ENCODE measurements at places on chromosomes 13 and 19. TPM values are rescaled to one million over a fixed set of nuclear protein-coding genes. Genes with fewer than 3 reads are reported as not detected.

- H3K4me3 ChIP-seq: no peak overlapping the region
- DNase-seq: no peak
- H3K27ac ChIP-seq: no peak overlapping the region
- H3K27me3 ChIP-seq: no peaks in the 10 kb centered on the region
- no peaks in the 10 kb centered on the region for H3K36me3 ChIP-seq
Observed at GRCh38 chr19:12990431-12990830, 4.8 kb upstream of the NFIX start.

MICOS13 gene
- 149 TPM for total RNA-seq

DNA sequence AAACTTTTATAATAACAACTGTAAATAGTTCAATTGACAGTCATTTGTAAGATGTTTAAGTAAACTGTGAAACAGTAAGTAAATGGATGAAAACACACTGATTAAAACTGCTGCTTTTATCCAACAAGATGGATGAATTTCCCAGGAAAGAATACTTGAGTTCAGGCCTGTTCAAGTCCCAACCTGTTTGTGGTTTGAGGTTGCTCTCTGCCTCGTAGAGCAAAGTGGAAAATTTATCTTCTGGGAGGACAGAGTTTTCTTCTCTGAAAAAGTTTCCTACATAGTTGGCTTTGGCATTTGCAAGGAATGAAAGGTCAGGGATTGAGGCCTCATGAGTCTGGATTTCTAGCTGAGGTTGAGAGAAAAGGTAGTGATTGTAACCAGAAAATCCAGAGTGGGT is 15.2 kb upstream of the ZNF543 start:
- no peaks in the 10 kb centered on the region for H3K27me3 ChIP-seq
- no peak overlapping the region for H3K4me3 ChIP-seq
- H3K36me3 ChIP-seq: no peaks in the 10 kb centered on the region
- no peak for DNase-seq
- H3K4me1 ChIP-seq: peaks cover 11% of the 10 kb centered on the region

DNA sequence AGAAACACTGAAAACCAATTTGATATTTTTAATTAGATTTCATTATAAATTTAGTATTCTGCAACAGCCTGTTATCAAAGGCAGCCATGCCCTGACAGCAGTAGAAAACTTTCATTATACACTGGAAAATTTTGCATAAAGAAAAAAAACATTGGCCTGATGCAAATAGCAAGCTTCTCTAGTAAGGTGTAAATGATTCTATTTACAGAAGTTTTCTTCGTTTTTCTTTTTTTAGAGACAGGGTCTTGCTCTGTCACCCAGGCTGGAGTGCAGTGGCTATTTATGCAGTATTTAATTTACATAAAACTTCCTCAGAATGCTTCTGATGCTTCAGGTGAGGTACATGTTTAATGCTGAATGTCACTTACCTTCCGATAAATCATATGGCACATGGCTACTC is 67.0 kb downstream of the ABCC4 start:
- no peaks in the 10 kb centered on the region for H3K4me1 ChIP-seq
- no peaks in the 10 kb centered on the region for H3K27me3 ChIP-seq
- no peak overlapping the region for H3K4me3 ChIP-seq

DNA sequence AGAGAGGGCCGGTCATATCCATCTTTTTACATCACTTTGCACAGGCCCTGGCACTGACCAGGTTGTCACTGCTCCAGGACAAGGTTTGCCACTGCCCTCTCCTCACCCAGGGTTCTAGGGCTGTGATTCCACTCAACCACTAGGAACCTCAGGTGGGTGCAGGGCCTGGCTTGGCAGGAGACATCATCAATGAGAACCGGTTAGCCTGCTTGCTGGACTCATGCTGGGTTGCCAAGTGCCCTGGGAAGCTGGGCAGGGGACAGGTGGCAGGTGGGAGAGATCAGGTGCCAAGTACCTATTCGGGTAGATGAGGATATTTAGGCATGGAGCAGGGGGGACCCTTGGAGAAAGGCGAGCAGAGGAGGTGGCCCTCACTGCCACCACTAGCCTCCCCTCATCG is 4.2 kb upstream of the CERS4 start:
- DNase-seq: no peak
- no peaks in the 10 kb centered on the region for H3K27me3 ChIP-seq
- H3K36me3 ChIP-seq: no peaks in the 10 kb centered on the region
- no peak overlapping the region for H3K4me3 ChIP-seq
- H3K27ac ChIP-seq: no peak overlapping the region
- H3K4me1 ChIP-seq: peaks cover 4% of the 10 kb centered on the region

- H3K27me3 ChIP-seq: no peaks in the 10 kb centered on the region
- no peak overlapping the region for H3K27ac ChIP-seq
- H3K4me1 ChIP-seq: no peaks in the 10 kb centered on the region
- H3K36me3 ChIP-seq: peaks cover 55% of the 10 kb centered on the region
Observed at GRCh38 chr19:8489561-8490394, 12.7 kb downstream of the PRAM1 start.

GRCh38 chr13:32403108-32403507 is 24.8 kb downstream of the N4BP2L1 start:
- no peak overlapping the region for H3K27ac ChIP-seq
- no peak overlapping the region for H3K4me3 ChIP-seq
- H3K4me1 ChIP-seq: no peaks in the 10 kb centered on the region
- H3K27me3 ChIP-seq: no peaks in the 10 kb centered on the region

GRCh38 chr19:10279737-10280442 is 6.9 kb upstream of the ICAM4 start:
- H3K27me3 ChIP-seq: no peaks in the 10 kb centered on the region
- no peaks in the 10 kb centered on the region for H3K36me3 ChIP-seq
- H3K4me3 ChIP-seq: no peak overlapping the region
- H3K4me1 ChIP-seq: no peaks in the 10 kb centered on the region
- H3K27ac ChIP-seq: no peak overlapping the region

CAB39L gene
- total RNA-seq: 16.2 TPM

- no peaks in the 10 kb centered on the region for H3K27me3 ChIP-seq
- H3K4me1 ChIP-seq: no peaks in the 10 kb centered on the region
- H3K36me3 ChIP-seq: peaks cover 17% of the 10 kb centered on the region
- no peak for DNase-seq
- no peak overlapping the region for H3K27ac ChIP-seq
Observed at GRCh38 chr19:4361152-4362046, 18.0 kb downstream of the MPND start.

ZNF587 gene
- total RNA-seq: 14.4 TPM

- H3K4me3 ChIP-seq: no peak overlapping the region
- H3K36me3 ChIP-seq: no peaks in the 10 kb centered on the region
- H3K27ac ChIP-seq: no peak overlapping the region
- no peaks in the 10 kb centered on the region for H3K27me3 ChIP-seq
Observed at GRCh38 chr13:113804017-113804702, 45.1 kb downstream of the TMEM255B start.

- no peak overlapping the region for H3K4me3 ChIP-seq
- no peaks in the 10 kb centered on the region for H3K36me3 ChIP-seq
- peak; percentile 71 for DNase-seq
- H3K4me1 ChIP-seq: no peaks in the 10 kb centered on the region
Observed at GRCh38 chr13:29496241-29496712, 99.2 kb downstream of the SLC7A1 start.

- peak overlapping the region; percentile 71 for H3K27ac ChIP-seq
- H3K4me3 ChIP-seq: peak overlapping the region; percentile 87
- no peaks in the 10 kb centered on the region for H3K27me3 ChIP-seq
- DNase-seq: peak; percentile 96
- H3K36me3 ChIP-seq: peaks cover 7% of the 10 kb centered on the region
Observed at GRCh38 chr19:21851596-21852345, 15.8 kb upstream of the ZNF43 start.

- no peak for DNase-seq
- no peak within 1 kb of the TSS for H3K27ac ChIP-seq
- no peaks in the 10 kb centered on the region for H3K27me3 ChIP-seq
- no peaks in the 10 kb centered on the region for H3K36me3 ChIP-seq
- no peak within 1 kb of the TSS for H3K4me3 ChIP-seq
Observed at GRCh38 chr19:55208880-55209692, at the start of gene PTPRH. TSS of gene PTPRH (minus strand) at chr19:55209501. CDS start at chr19:55209433, 68 bp downstream.

DNA sequence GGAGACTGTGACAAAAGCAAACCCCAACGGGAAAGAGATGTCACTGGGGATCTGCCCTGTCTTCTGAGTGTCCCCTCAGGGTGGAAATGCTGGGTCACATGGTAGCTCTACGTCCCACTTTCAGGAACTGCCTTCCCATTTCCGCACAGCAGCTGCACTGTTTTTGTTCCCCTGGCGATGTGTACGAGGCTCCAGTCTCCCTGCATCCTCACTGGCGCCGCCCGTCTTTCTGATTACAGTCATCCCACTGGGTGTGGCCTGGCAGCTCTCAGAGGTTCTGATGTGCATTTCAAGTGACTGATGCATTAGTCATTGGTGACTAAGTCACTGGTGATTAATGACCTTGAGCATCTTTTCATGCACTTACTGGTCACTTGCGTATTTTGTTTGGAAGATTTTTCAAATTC is 21.2 kb downstream of the PCID2 start:
- peak overlapping the region; percentile 82 for H3K27ac ChIP-seq
- H3K4me3 ChIP-seq: no peak overlapping the region
- H3K4me1 ChIP-seq: peaks cover 3% of the 10 kb centered on the region
- H3K36me3 ChIP-seq: peaks cover 48% of the 10 kb centered on the region
- peak; percentile 89 for DNase-seq
- no peaks in the 10 kb centered on the region for H3K27me3 ChIP-seq

DNA sequence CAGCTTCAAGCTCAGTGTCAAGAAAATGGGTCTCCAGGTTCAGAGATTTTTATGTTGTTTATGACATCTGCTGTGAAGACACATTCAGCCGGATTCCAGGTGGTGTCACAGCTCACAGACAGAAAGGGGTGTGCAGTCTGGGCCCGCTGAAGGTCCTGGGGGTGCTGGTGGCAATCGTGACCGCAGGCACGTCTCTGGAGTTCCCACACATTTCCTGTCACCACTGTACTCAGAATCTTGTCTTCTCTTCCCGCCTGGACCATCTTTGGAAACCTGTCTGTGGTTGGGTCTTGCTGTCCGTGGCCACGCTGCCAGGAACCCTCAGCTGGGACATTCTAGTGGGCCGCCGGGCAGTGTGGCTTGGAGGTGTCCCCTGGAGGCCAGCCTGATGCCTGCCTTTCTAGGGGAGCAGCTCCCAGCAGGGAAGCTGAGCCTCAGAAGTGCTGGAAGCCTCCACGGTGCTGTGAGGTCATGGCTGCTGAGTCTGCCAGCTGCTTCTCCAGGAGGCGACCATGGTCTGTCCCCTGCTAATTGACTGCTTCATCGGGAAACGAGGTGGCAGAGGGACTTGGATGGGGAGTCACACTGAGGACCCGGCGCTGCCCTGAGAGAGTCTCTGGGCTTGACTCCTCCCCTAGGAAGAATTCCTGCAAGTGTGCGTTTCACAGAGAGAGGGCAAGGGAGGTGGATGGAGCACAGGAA is 3.7 kb downstream of the TEX29 start:
- no peaks in the 10 kb centered on the region for H3K4me1 ChIP-seq
- H3K36me3 ChIP-seq: no peaks in the 10 kb centered on the region
- H3K27me3 ChIP-seq: no peaks in the 10 kb centered on the region
- no peak for DNase-seq
- no peak overlapping the region for H3K27ac ChIP-seq
- H3K4me3 ChIP-seq: no peak overlapping the region

LIM2 gene
- not detected for total RNA-seq

SYCN gene
- total RNA-seq: not detected

FUT2 gene
- not detected for total RNA-seq

GNG8 gene
- not detected for total RNA-seq

DNA sequence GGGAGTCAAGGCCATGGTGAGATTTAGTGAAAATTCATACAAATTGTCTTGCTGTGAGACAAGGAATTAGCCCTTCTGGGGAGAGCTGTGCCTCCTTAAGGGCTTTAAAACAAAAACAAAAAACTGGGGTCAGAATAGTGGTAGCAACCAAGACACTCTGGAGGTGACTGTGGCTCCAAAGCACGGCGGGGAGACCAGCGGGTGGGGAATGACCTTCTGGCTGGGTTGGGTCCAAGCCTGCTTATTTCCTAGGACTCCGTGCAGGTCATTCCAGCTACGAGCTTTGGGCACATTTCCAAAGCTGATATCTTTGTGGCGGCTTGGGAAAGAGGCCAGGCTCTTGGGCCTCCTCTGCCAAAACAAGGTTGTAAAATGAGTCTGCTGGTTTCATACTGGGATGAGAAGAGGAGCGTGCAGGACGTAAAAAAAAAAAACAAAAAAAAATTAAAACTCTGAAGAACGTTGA is 348.3 kb downstream of the UQCRFS1 start:
- H3K36me3 ChIP-seq: no peaks in the 10 kb centered on the region
- peak overlapping the region; percentile 57 for H3K27ac ChIP-seq
- H3K4me1 ChIP-seq: no peaks in the 10 kb centered on the region
- H3K4me3 ChIP-seq: no peak overlapping the region

DNA sequence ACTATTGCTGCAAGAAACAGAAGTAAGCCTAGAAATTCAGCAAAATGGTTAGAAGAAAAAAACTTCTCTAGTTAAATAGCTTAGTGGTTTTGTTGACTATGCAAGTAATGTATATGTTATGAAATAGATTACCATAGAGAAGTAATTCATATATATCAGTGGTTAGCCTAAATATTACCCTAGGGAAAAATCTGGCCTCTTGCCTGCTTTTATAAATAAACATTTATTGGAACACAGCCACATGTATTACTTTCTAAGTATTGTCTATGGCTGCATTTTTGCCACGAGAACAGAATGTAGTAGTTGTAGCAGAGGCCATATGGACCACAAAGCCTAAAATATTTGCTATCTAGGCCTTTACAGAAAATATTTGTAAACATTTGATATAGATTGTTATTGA is 1471.7 kb upstream of the PRR20A start:
- H3K27me3 ChIP-seq: no peaks in the 10 kb centered on the region
- DNase-seq: no peak
- H3K4me3 ChIP-seq: no peak overlapping the region

DNA sequence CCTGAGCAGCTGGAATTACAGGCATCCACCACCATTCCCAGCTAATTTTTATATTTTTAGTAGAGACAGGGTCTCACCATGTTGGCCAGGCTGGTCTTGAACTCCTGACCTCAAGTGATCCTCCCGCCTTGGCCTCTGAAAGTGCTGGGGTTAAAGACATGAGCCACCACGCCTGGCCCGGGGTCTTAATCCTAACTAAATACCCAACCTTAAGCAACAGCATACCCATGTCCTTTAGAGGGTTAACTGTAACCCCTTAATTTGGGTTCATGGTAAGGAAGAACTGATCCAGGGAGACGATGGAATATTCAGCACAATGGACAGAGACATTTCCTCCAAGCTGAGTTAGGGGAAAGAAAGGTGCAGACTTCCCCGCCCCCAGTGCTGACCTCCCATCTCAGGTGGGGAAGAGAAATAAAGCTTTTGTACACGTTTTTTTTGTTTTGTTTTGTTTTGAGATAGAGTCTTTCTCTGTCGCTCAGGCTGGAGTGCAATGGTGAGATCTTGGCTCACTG is 8.7 kb upstream of the GALP start:
- no peak overlapping the region for H3K27ac ChIP-seq
- no peaks in the 10 kb centered on the region for H3K27me3 ChIP-seq
- no peak for DNase-seq
- H3K4me3 ChIP-seq: no peak overlapping the region
- no peaks in the 10 kb centered on the region for H3K36me3 ChIP-seq

Data from heart left ventricle (tissue), 16 donors.